ENCODE measurements at places on chromosomes 7 and 10.

DNA sequence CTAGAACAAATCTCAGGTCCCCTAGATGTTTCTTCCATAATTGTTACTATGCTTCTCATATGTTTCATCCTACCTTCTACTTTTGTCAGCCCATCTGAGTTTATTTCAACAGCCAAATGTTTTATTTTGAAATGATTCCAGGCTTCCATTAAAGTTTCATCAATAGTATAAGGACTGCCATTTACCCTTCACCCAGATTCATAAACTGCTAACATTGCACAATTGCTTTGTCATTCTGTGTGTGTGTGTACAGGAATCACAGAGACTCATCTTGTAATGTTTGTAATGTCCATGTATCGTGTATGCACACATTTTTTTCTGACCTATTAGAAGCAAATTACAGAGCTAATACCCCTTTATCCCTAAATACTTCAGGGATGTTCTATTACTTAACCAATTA, 25.5 kb downstream of the MMRN2 start:
- no peak for DNase-seq

- DNase-seq, result peak; percentile 54
Observed at GRCh38 chr10:7407368-7408290, 3.2 kb downstream of the SFMBT2 start.

DNA sequence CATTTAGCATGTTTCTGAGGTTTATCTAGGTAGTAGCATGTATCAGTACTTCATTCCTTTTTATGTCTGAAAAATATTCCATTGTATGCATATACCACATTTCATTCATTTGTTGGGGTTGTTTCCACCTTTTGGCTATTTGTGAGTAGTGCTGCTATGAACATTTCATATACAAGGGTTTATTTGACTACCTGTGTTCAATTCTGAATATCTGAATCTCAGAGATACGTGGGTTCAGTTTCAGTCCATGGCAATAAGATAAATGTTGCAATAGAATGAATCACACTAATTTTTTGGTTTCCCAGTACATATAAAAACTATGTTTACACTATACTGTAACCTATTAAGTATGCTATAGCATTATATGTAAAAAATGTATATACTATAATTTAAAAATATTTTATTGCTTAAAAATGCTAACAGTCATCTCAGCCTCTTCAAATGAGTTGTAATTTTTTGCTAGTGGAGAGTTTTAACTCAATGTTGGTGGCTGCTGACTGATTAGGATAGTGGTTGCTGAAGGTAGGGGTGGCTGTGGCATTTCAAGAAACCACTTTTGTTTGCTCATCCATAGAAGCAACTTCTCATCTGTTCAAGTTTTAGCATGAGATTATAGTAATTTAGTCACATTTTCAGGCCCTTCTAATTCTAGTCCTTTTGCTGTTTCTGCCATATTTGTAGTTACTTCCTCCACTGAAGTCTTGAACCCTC, 13.9 kb downstream of the PLEKHA1 start:
- peak; percentile 12 for DNase-seq

- DNase-seq, result peak; percentile 14
Observed at GRCh38 chr10:128274938-128275337, 148.7 kb upstream of the MKI67 start.

GRCh38 chr7:33072471-33072870, 9.9 kb upstream of the NT5C3A start:
- DNase-seq, result no peak

- DNase-seq, result no peak
Observed at GRCh38 chr10:79948976-79949722, at the start of gene SFTPD. SFTPD (minus strand) TSS chr10:79949105; CDS start chr10:79946659, 2,446 bp downstream.

Measured in activated CD4-positive, alpha-beta T cell treated with anti-CD3 and anti-CD28 coated beads, Interleukin-2, amount 50 U/mL, for 48 hours (primary cell).